ENCODE measurements at places on chromosomes 2 and 18.

DNA sequence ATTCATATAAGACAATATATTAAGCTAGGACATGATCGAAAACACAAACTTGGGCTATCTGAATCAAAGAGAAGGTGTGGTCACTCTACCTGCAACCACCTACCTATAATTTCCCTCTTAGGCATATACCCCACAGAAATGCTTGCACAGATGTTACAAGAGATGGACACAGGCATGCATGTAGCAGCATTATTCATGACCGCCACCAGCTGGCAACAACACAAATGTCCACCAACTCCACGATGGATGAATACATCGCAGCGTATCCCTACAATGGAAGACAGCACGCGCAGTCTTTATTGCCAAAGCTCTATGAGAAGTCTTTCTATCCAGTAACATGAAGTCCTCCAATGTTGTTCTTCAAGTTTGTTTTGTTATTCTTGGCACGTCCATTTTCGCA is 90.8 kb downstream of the ARL4C start:
- no peak for DNase-seq

DNA sequence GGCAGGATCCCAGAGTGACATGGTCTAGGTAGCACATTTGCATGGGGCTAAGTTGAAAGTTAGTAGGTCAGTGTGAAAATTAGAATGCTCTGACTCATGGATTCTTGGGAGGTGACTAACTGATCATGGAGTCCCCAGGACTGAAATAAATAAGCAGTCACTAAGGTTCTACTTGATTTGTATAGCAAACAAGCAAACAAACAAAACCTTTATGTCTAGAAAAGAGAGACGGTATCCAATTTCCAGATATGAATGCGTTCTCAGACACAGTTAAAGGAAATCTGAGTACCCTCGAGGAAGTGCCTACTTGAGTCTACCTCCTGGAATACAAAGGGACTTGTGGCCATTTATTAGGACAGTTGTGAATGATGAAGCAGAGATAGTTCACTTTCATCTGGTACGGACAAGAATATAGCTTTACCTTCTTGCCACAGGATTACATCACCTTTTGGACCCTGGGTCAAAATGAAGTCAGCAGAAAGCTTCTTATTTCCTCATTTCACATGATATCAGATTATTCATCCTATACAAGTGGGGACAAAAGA is 54.3 kb upstream of the AGPS start:
- DNase-seq, result no peak

- DNase-seq, result no peak
These were observed 113.0 kb upstream of the SLC1A4 start for GRCh38 chr2:64876137-64876647.

DNA sequence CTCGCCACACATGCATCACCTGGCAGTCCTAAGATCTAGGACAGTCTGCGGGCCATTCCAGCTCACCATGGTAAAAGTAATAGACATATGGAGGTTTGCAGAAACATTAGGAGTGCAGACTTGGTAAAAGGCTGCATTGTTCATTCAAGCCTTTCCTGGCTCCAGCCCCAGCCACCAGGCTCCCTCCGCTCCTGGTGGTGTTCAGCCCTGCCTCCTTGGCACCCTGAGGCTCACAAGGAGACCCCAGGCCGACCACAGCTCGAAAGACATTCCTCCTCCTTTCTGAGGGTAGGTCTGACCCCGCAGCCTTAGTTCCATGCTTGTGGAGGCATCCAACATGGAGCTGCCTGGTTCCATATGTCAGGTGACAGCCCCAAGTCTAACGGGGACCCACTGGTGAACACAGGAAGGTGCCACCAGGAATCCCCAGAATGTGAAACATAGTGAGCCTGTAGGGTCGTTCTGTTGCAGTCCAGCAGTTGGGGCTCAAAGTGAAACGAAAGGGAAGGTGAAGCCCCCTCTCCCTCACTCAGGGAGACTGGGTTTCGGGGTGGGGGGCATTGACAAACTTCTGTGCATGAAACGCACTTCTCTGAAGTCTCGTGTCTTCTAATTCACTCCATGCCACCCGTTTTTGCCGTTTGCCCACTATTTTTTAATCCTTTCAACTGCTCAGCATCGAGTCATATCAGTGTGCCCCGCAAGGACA is 5.0 kb upstream of the SP100 start:
- no peak for DNase-seq

GRCh38 chr18:73613706-73614340 is 533.8 kb downstream of the FBXO15 start:
- DNase-seq, result no peak

Data from hematopoietic multipotent progenitor cell treated with erythropoietin and hydrocortisone succinate and interleukin-3 and kit ligand, for 8 days (in vitro differentiated cells).